ENCODE measurements at places on chromosomes 6 and 20.

DNA sequence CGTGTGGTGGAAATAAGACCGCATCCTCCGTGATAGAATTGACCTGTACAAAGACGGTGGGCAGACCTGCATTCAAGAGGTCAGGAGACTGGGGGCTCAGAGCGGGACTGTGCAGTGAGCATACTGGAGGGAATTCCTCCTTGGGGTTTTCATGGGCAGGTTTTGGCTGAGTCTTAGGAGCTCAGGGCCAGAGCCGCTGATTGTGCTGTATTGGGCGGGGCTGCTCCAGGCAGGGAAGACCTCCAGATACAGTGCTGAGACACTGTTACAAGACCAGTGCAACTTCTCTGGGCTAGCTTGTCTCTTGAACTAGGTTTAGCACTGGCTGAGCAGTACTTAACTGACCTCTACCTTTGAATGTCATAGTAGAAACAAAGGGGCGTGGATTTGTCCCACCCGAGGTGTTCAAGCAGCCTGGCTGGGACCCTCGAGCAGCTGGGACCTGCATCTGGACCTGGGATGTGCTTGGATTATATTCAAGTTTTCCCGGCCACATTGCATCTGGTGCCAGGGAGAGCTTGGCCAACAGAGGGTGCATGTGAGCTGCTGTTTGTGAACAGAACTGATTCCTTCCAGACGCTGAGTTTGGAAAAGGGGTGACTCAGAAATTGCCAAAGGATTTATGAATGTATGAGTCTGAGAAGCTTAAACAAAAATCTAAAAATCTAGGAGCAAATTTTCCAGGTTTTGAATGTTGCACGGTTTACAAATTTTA lies 33.4 kb upstream of the SLC22A1 start:
- peak; percentile 63 for DNase-seq

DNA sequence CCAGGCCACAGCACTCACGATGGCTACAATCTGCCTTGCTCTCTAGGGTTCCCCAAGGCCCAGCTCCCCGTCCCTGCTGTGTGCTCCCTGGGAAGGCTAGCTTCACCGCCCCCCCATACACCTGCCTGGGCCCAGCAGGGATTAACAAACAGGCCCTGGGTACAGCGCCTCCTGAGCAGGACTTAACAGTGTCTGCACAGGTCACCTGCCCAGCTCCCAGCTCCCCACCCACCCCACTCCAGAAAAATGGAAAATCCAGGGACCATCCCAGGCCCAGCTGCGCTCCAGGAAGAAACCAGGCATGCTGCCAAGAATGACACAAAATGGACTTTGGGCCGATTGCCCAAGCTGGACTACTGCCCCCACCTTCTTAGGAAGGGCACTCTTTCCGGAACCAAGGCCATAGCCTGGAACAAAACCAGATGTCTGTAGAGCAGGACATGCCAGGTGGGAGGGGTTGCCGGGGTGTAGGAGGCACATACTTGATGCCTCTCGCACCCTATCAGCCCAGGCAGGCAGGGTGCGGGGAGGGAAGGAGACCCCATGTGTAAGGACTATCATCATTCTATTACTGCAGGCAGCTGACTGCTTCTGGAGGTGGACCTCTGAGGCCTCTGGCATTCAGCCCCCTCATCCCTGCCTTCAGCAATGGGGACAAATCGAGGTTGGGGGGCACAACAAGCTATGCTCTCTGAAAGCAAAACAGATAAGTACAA lies 104.9 kb downstream of the SNX5 start:
- DNase-seq = no peak

DNA sequence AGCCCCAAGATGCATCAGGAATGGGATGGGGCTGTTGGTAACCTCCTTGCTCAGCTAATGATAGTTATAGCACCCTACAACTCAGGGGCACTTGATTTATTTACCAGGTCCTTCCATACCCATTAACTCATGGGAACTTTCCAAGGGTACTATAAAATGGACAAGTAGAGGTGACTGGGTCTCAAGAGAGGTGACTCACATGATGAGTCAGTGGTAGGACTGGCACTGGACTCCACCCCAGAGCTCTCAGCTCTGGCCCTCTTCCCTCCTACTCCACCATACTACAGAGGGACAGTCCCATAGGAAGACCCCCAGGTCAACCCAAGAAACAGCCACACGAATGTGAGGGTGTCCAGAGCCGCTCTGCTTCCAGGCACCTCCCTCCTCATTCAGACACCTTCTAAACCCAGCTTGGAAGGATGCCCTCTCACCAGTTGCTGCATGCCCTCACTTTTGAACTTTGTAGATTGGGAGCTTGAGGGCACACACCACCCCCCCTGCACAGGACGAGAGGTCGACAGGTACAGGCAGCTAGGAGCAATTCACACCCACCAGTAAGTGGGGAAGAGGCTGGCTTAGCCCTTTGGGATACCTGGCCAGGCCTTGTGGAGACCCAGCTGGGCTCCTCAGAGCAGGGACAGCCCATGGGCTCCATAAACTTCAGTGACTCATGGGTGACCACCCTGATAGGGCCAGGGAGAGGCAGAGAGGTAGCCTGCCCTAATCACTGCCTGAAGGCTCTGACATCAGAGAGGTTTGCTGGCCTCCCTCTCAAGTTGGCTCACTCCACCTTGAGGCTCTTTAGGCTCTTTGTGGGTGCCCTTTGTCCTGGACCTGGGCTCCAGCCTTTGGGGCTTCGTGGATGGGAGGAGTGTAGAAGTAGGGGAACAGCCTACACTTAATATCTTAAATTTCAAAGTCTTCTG lies 81.6 kb upstream of the MLN start:
- no peak for DNase-seq

GRCh38 chr20:19996917-19997316 lies 20.2 kb upstream of the NAA20 start:
- no peak for DNase-seq

GRCh38 chr6:123812621-123813020 lies 9.0 kb downstream of the NKAIN2 start:
- no peak for DNase-seq

- no peak for DNase-seq
Observed at GRCh38 chr6:90397929-90398674, 101.5 kb upstream of the BACH2 start.

- no peak for DNase-seq
Observed at GRCh38 chr6:13526357-13526726, 38.9 kb upstream of the GFOD1 start.

- peak; percentile 65 for DNase-seq
Observed at GRCh38 chr6:127119102-127120022, 891 bp downstream of the RSPO3 start.

GRCh38 chr20:63733117-63733516 lies 3.3 kb upstream of the LIME1 start:
- DNase-seq = no peak

- DNase-seq = no peak
Observed at GRCh38 chr6:16907991-16908390, 146.7 kb upstream of the ATXN1 start.

GRCh38 chr6:39341352-39341751 lies 18.9 kb upstream of the KCNK16 start:
- no peak for DNase-seq

GRCh38 chr6:87243812-87244211 lies 78.6 kb upstream of the SMIM8 start:
- no peak for DNase-seq

Data from ecto neural progenitor cell (in vitro differentiated cells).